Endothelial cell (in vitro differentiated cells): ENCODE measurements at places on chromosomes 16 and 17.
A peak's percentile ranks its signal among the peaks of the same experiment; 100 is the strongest.

GRCh38 chr17:12605222-12605621 is 60.5 kb upstream of the MYOCD start:
- no peak for DNase-seq

- DNase-seq, result no peak
These were observed 17.9 kb downstream of the GAA start for GRCh38 chr17:80119271-80119791.

GRCh38 chr16:83271970-83272575 is 535.7 kb upstream of the HSBP1 start:
- DNase-seq, result no peak

GRCh38 chr16:65545413-65545956 is 423.6 kb upstream of the CDH11 start:
- DNase-seq, result no peak

- DNase-seq, result no peak
These were observed 2.7 kb downstream of the TNFAIP1 start for GRCh38 chr17:28338056-28338768.

GRCh38 chr17:73200476-73200875 is 7.6 kb downstream of the COG1 start:
- DNase-seq, result no peak

- DNase-seq, result no peak
These were observed 30.1 kb downstream of the HIC1 start for GRCh38 chr17:2084766-2085647.

DNA sequence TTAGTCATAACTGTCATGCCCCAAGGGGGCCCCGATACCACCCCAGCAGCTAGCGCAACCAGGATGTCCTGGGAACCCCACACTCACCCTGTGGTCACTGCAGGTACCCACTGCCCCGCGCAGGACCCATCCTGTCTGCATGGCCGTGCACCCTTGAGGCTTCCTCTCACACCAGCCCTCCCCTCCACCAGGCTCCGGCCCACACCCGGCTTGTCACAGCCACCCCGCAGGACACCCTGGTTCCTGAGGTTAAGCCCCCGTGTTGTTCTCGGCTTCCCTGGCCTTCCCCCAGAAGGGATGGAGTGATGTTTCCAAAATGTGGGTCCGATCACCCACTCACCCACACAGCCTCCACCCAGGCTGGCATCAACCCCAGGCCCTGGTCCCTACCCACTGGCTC is 7.5 kb downstream of the DNASE1L2 start:
- DNase-seq, result no peak

DNA sequence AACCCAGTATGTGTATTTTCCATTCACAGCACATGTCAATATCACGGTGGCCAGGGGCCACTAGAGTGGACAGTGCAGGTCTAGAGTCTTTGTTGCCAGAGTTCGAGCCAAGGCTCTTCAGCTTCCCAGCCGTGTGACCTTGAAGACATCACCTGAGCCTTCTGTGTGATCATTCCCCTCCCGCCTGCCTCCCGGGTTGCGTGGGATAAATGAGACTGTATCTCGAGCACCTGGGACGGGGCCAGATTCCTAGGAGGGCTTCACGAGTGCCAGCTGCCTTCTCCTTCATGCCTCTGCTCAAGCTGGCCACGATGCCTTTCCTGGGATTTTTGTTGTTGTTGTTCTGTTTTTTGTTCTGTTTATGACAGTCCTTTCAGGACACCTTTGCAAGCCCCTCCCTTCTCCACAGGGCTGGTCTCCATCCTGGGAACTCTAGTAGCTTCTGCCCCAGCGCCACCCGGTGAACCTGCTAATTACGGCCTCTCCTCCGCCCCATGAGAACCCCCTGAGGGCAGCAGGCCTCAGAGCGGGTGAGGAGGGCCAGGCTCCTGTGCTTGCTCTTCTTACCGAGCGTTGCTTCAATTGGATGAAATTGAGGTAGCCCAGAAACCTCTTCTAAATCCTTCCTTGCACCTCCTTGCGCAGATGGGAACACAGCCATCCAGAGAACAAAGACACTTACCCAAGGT is 3.9 kb downstream of the SPNS2 start:
- DNase-seq, result no peak

DNA sequence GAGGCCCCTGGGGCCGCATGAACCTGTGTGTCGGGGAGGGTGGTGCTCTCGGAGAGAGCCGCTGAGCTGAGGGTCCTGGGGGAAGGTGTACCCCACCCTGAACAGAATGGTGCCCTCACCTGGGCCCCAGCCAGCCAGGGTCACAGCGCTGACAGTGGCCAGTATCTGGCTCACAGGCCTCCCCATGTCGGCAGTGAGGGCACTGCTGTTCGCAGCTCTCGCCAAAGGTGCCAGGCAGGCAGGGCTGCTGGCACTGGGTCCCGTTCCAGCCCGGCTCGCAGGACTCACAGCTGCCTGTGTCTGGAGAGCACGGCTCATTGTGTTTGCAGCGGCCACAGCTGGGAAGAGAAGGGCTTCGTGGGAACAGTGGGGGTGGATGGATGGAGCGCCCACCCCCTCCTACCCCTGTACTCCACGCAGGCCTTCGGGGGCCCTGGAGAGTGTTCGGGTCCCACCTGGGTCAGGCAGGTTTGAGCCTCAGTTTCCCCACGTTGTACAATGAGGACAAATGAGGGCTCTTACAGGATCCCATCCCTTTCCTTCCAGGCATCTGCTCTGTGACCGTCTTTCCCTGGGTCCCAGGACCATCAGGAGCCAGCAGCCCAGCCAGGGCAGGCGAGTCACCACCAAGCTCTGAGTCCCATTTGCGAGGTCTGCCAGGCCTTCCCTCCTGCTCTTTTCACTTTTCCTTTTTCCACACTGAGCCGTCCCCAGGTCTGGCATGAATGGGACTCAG is 5.0 kb downstream of the SCARF1 start:
- no peak for DNase-seq

DNA sequence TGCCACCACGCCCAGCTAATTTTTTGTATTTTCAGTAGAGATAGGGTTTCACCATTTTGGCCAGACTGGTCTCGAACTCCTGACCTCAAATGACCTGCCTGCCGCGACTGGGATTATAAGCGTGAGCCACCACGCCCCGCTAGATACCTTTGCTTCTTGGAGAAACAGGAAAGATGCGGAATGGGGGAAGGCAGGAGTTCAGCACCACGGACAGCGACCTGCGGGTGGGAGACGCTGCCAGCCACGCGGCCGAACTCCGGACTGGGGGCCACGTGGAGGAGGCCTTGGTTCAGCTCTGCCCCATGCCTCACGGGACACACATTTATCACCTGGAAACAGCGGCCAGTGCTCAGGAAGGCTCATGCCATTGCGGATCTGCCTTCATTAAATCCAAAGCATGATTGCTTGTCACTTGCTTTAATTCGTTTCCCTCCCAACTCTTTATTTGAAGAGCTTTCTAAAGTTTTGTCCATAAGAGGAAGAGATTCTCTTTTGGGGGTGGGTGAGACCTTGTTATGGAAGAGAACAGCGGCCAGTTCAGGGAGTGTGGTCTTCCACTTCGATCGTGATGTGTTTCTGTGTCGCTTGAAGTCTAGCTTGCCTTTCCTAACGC is 219.9 kb downstream of the ENGASE start:
- DNase-seq, result peak; percentile 91

DNA sequence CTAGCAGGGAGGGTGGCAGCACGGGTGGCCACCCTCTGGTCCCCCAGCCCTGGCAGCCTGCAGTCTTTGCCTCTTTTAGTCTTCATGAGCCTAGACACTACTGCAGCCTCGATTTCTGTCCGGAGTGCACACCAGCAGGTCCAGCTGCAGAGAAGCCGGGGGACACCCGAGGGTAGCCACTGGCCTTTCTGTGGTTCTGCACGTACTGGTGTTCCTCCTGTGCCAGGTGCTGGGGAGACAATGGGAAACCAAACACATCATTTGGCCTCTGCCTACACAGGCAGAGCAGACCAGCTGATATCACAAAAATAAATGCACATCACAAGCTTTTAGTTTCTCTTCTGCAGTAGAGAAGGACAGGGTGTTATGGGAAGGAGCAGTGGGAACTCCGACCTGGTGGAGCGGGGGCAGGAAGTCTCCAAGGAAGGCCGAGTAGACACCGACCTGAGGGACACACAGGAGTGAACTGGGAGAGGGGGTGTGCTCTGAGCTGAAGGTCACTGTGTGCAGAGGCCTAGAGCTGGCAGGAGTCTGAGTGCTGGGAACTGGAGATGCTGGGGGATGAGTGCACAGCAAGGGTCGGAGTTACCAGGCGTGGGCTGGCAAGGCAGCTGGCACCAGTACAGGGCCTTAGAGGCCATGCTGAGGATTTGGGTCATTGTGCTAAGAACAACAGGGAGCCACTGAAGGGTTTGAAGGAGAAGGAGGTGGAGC is 23.1 kb downstream of the GPT2 start:
- no peak for DNase-seq

- DNase-seq, result no peak
These were observed 639.1 kb downstream of the MAF start for GRCh38 chr16:78961464-78961863.

GRCh38 chr17:60959011-60959410 is 281.4 kb downstream of the BCAS3 start:
- DNase-seq, result no peak

DNA sequence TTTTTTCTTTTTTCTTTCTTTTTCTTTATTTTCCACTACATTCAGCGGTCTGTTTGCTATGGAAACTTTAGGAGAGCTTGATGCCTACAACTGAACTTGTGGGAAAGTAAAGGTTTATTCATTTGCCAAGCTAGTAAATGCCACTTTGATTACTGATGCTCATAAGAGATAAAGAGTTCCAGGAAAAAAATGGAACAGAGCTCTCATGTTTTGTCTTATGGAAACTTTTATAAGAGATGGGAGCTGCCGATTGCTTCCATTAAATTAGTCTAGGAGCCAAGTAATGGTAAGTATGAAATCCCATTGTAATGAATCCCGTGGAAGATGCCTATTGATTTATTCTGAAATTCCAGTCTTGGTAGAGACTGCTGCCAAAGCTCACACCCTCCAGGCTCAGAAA is 7.1 kb downstream of the ANKFN1 start:
- no peak for DNase-seq

GRCh38 chr17:8742819-8743218 is 1.8 kb downstream of the CCDC42 start:
- no peak for DNase-seq

DNA sequence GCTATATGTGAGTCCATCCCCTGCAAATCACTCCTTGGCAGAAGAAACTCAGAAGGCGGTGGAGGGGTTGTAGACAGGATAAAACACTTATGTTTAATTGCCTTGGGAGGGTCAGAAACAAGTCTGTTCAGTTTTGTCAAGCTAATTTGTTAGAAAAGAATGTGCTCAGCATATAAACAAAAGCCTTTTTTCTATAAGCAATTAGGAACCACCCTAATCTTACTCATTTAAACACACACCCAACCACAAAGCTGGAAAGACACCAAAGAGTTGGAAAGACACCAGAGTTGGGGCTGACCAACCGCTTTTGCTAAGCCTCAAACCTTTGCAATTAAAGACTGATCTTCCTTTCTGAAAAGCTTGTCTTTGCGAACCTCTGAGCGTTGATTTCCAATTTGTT is 439.2 kb upstream of the ERCC4 start:
- no peak for DNase-seq

GRCh38 chr17:78488867-78489634 is 88.1 kb downstream of the DNAH17 start:
- no peak for DNase-seq
